H9 (cell line): ENCODE measurements at places on chromosomes 2 and 18.

DNA sequence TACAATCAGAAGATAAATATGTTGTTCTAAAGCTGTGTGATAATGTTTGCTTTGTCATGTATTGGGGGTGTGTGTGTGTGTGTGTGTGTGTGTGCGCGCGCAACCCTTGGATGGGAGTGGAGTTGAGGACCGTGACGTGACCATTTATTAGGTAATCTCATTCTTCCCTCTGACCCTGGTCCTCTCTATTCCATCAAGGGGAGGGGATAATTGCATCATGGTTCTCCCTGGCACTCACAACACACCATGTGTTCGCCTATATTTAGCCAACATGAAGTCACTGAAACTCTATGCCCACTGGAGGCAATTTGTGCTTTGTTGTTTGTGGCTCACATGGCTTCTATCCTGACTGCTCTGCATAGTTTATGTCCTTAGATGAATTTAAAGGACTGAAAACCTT lies 79.8 kb upstream of the LRPPRC start:
- no peak for DNase-seq

DNA sequence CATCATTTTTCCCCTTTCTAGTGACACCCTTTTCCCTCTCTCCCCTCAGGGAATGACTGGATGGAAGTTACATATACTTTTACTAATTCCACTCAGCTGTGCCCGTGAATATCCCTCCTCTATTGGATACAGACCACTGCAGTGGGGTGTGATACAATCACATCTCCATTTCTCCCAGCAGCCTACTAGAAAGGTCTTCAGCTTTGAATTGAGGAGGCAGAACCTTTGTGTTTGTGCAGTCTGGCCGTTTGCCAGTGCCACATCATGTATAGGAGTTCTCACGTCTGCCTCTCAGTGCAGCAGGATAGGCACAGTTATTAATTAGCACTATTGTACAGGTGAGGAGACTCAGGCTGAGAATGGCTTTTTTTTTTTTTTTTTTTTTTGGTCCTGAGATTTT lies 16.4 kb downstream of the TNFRSF11A start:
- DNase-seq, result no peak

DNA sequence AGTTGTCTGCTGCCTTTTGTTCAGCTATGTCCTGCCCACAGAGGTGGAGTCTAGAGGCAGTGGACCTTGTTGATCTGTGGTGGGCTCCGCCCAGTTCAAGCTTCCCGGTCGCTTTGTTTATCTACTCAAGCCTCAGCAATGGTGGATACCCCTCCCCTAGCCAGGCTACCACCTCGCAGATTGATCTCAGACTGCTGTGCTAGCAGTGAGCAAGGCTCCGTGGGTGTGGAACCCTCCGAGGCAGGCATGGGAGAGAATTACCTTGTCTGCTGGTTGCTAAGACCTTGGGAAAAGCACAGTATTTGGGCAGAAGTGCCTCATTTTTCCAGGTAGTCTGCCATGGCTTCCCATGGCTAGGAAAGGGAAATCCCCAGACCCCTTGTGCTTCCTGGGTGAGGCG lies 146.0 kb downstream of the KCNJ3 start:
- DNase-seq, result no peak

DNA sequence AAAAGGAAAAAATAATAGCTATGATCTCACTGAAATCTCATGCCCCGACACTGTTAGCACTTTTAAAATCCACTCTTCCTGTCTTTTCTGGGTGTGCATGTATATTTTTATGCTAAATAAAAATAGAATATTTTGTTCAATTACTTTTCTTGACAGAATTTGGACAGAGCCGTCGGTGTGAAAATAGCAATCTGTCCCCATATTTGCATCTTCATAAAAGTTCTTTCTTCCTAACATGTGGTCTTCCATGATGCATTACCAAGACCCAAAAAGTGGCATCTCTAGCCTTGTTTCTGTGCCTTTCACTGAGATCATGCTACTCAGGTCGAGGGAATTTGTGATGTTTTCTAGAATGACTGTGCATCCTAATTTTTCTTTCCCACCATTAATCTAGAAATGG lies 298.8 kb upstream of the CCDC68 start:
- DNase-seq, result no peak

DNA sequence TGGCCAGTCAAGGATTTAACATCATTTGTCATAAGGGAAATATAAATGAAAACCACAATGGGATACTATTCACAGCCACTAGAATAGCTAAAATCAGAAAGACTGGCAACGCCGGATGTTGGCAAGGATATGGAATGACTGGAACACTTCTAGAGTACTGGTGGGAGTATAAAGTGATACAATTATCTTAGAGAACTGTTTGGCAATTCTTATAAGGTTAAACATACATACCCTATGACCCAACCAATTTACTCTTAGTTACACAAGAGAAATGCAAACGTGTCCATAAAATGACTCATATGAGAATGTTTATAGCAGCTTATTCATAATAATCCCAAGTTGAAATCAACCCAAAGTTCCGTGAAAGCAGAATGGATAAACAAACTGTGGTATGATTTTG lies 35.1 kb downstream of the MAPK4 start:
- no peak for DNase-seq

GRCh38 chr2:163171786-163172530 lies 333.4 kb upstream of the KCNH7 start:
- no peak for DNase-seq

GRCh38 chr18:4058179-4058578 lies 396.9 kb downstream of the DLGAP1 start:
- no peak for DNase-seq

DNA sequence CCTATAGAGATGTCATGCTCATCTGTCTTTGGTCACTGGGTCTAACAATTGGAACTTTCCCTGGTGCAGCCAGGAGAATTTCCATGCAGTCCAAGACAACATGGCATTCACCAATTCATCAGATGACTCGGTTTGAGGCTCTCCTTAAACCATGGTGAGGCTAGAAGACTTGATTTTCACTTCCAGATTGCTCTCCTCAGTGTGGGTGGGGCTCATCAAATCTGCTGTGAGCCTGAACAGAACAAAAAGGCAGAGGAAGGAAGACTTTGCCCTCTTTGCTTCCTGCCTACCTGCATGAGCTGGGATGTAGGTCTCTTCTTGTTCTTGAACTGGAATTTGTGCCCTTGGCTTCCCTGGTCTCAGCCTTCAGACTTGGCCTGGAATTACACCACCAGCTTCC lies 203.4 kb upstream of the TRIB2 start:
- DNase-seq, result no peak

- no peak for DNase-seq
These were observed 377.7 kb upstream of the ST6GAL2 start for GRCh38 chr2:107263628-107264027.

GRCh38 chr18:62407660-62408059 lies 82.5 kb downstream of the TNFRSF11A start:
- DNase-seq, result no peak

DNA sequence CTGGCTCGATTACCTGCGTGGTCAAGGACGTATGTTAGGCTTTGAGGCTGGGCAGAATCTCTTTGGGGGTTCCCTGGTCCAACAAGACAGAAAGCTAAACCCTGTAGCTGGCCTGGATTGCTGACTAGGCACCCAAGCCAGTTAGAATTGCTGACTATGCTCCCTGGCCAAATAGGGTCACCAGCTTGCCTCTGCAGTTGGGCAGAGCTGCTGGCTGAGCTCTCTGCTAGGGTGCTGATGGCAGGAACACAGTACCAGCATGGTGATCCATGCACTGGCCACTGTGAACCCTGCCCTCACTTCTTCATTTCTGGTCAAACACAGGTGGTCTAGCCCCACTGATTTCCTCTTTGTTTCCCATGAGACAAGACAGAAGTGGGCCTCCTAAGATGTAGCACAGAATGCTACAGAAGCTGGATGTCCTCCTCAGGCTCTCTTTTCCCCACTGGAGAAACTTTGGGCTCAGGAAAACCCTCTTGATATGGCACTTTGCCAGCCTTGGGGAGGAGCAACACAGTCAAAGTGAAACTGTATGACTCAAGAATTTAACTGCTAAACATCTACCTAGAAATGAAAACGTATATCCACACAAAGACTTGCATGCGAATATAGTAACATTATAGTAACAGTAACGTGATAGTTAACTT lies 20.8 kb downstream of the SP140L start:
- no peak for DNase-seq

GRCh38 chr18:32346671-32347070 lies 124.0 kb downstream of the GAREM1 start:
- DNase-seq, result no peak

GRCh38 chr18:50724751-50725151 lies 95.1 kb downstream of the MRO start:
- DNase-seq, result no peak

DNA sequence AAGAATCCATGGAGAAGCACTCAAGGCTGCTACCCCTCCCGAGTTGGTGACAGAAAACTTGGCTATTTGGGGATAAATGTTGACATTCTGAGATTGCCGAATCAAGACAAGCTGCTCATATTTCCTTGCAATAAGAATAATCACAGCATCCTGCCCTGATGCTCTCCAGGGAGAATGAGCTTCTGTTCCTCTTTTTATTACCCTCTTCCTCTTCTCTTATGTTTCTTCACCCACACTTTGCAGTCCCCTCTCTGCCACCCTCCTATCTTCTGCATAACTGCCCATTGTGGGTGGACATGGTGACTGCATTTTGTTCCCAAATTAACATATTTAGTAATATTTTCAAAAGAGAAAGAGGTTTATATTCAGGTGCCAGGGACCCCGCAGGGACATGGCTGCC lies 11.9 kb upstream of the MSGN1 start:
- DNase-seq, result no peak

DNA sequence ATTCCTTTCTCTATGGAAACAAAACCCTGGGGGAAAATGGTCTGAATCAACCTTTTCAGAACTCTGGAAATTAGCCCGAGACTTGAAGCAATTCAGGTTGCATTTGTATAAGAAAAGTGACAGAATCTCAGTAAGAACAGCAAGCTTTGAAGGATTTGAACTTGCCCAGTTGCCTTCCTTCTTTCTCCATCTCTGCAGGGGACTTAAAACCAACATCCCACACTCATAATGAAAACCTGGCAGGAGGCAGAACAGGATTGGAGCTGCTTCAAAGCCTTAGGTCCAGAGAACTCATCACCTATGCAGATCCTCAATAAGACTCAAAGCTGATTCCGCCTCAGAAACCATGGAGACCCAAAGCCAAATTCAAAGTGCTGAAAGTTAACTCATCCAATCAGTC lies 790.5 kb upstream of the ID2 start:
- peak; percentile 63 for DNase-seq

- no peak for DNase-seq
These were observed 5.3 kb upstream of the CYP27C1 start for GRCh38 chr2:127225186-127225960.

DNA sequence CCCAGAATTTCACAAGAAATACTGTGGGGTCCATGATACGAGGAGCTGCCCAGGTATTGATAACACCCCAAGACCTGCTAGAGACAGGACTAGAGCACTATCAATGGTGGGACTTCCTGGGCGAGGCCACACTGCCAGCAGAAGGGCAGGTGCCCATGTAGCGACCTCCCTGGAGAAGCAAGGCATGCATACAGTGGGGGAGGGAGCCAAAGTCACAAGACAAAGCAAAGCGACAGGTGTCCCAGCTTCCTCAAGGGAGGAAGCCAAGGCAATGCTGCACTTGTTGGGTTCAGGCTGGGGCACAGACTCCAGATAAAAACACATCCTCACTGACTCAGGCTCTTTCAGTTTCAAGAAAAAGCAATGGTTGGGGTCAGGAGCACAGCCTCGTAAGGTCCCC lies 7.5 kb downstream of the CD207 start:
- peak; percentile 51 for DNase-seq

- no peak for DNase-seq
These were observed 994.1 kb upstream of the ACVR2A start for GRCh38 chr2:146850746-146851145.

GRCh38 chr2:138215958-138216357 lies 251.7 kb downstream of the HNMT start:
- DNase-seq, result no peak

GRCh38 chr2:121036226-121036692 lies 248.7 kb downstream of the TFCP2L1 start:
- DNase-seq, result no peak

GRCh38 chr2:202377207-202377761 lies 1.2 kb downstream of the BMPR2 start:
- DNase-seq, result peak; percentile 41

GRCh38 chr2:205013586-205013985 lies 468.3 kb downstream of the PARD3B start:
- no peak for DNase-seq

- no peak for DNase-seq
These were observed 58.3 kb downstream of the CCDC150 start for GRCh38 chr2:196697825-196698224.

GRCh38 chr2:233152541-233152940 lies 92.4 kb downstream of the INPP5D start:
- DNase-seq, result no peak

DNA sequence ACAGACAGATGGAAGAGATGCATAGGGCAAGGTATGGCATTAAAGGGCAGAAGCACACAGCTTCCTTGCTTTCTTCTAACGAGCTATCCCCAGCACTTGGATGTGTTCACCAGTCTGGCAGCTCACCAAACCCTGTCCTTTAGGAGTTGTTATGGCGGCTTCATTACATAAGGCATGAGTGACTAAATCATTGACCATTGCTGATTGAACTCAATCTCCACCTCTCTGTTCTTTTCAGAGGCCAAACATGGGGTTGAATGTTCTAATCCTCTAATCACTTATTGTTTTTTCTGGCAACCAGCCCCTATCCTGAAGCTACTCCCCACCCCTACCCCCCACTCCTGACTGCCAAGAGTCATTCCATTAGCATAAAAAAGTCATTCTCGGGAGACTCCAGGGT lies 301.8 kb downstream of the XIRP2 start:
- no peak for DNase-seq

GRCh38 chr2:108403494-108403893 lies 25.7 kb downstream of the SULT1C4 start:
- peak; percentile 95 for DNase-seq

DNA sequence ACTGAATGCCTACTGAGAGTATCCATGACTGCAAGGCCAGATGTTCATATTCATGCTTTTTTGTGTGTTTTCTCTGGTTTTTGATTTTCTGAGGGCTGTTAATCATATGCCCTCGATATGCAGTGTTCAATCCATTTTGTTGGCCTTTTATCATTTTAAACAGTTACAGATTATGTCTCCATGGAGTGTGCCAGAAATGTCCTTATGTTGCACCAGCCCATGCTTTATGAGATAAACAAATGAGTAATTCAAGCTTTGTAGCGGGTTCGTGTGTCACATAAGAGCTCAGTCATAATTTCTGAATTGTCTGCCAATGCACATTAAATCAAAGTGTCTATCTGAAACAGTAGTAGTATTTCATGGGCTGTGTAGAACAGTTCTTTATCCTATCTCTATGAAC lies 583.0 kb downstream of the THSD7B start:
- no peak for DNase-seq

DNA sequence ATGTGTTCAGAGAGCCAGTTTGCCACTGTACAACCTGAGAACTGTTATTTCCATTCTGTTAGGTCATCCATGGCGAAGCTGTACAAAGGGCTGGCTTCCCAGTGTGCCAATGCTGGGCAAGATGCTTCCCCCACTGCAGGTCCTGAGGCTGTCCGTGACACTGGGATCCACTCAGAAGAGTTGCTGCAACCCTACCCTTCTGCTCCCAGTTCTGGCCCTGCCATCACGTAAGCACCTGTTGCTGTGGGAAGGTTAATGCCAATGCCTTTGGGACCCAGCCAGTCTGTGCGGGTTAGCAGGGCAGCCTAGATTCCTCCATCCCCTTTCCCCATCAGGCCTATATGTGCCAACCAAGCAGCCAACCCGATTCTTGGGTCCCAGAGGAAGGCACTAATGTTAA lies 68.3 kb downstream of the ARHGEF33 start:
- no peak for DNase-seq

GRCh38 chr2:10407841-10408648 lies 40.1 kb downstream of the ODC1 start:
- DNase-seq, result peak; percentile 82
